A172 (cell line): ENCODE measurements at places on chromosomes 3 and 15.

DNA sequence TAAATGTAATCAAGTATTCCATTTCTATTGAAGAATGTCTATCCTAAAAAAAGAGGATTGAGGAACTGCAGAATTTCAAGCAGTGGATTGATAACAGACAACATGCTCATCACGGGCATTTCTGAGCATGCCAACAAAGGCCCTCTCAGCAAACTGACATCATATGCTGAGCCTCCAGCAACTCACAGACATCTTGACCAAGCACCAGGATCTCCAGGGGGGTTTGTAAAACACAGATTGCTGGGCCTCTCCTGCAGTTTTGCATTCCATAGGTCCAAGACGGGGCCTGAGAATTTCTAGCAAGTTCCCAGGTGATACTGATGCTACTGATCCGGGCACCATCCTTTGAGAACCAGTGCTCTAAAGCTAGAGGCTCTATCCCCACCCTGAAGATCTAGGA, 85.0 kb downstream of the FOXP1 start:
- DNase-seq, result no peak

GRCh38 chr15:71048913-71049675, 66.2 kb upstream of the THSD4 start:
- peak; percentile 71 for DNase-seq

DNA sequence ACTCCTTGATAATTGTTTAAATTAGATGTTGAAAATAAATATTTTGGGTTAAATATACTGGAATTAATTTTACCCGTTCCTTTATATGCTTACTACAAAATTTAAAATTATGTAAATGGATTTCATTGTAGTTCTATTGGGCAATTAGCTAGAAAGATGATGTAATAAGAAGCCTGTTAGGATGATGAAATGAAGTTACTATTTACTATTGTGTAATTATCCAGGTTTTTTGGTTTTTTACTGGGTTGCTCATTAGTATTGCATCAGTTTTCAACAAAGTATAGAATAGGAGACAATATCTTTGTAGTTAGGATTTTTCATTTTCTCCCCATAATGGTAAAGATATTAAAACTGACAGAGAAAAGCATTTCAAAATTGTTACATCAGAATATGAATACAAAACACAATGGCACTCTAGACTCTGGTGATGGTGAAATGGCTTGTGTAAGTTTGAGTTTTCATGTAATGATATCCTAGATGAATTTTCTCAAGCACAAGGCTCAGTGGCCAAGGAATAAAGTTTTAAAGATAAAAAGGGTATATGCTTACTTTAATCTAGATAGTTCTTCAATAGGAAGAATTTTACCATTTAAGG, 222.0 kb downstream of the P3H2 start:
- DNase-seq, result no peak

- DNase-seq, result no peak
These were observed 34.6 kb upstream of the IGF2BP2 start for GRCh38 chr3:185859294-185859972.

DNA sequence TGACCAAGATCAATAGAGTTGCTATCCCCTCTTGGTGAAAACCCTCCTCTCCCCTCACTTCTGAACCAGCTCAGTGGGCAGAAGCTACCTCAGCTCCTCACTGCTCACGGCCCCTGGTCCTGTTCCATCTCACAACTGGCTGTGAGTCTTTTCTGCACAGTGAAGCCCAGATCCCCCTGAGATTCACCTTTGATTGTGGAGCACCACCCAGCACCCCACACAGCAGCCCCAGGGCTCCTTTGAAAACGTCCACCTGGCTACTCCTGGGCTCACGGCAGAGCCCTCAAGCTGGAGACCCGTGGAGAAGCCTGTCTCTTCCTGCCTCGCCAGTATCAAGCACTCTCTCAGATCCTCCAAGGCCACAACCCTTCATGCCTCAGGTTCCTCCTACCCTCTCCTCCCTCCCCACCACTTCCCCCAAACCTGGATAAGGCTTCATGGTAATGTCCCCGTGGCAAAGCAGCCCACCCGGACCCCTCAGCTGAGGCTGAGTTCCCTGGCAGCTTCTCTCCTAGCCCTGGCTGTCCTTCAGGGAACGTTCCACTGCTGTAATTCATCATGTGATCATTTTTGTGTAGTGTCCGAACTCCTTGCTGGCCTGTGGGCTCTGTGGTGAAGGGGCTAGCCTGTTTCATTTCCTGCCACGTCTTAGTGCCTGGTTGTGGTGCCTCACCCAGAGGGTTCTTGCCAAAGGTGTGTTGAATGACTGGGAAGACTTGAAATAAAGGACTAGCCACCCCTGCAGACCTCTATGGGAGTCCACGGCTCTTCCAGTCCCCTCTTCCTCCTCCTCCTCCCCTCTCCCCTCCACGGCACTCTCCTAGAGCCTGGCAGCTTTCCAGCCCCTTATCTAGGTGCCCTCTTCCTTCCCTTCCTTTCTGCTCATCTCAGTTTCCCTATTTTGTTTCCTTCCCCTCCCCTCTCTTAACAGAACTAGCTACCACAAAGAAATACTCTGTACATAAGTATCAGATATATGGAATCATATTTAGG, 44.5 kb downstream of the KY start:
- no peak for DNase-seq

DNA sequence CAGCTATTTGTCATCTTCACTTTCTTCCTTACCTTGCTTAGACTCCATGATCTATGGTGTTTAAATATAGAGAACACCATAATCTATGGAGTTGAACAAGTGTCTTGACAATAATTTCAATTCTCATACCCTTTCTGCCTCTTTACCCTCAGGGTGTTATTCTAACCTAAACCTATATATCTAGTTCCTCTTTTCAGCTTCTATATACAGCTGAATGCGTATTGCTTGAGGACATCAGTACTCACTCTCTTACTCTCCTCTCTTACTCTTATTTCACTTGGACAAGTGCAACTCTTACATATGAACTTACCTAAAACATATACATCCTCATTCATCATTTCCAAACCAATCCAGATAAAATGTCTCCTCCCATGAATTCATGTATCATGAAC, 187.1 kb downstream of the RAP2B start:
- no peak for DNase-seq

GRCh38 chr3:128260275-128260674, 107.0 kb downstream of the EEFSEC start:
- DNase-seq, result no peak

GRCh38 chr3:106275592-106275991, 406.8 kb upstream of the CBLB start:
- no peak for DNase-seq

- DNase-seq, result no peak
These were observed 70.6 kb downstream of the LRRC49 start for GRCh38 chr15:70963199-70963598.

- DNase-seq, result no peak
These were observed 28.2 kb downstream of the ZNF385D start for GRCh38 chr3:21722768-21723167.

DNA sequence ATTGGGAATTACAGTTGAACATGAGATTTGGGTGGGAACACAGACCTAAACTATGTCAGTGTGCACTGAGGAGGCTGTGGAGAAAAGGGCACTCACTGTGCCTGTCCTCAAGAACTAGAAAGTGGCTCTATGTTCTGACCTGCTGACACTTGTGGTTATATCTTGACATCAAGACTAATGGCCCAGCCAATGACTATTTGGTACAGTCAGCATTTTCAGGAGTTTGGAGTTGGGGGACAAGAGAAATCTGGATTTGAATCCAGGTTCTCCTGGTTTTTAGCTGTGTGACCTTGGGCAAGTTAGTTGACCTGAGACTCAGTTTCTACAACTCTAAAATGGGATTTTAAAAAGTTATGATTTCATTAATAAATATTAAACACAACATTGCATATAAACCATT, 647.0 kb upstream of the CFAP20DC start:
- DNase-seq, result no peak

- no peak for DNase-seq
These were observed 638.2 kb downstream of the IGSF11 start for GRCh38 chr3:118396491-118396890.

- DNase-seq, result no peak
These were observed 496.6 kb downstream of the FHIT start for GRCh38 chr3:60754617-60755016.

DNA sequence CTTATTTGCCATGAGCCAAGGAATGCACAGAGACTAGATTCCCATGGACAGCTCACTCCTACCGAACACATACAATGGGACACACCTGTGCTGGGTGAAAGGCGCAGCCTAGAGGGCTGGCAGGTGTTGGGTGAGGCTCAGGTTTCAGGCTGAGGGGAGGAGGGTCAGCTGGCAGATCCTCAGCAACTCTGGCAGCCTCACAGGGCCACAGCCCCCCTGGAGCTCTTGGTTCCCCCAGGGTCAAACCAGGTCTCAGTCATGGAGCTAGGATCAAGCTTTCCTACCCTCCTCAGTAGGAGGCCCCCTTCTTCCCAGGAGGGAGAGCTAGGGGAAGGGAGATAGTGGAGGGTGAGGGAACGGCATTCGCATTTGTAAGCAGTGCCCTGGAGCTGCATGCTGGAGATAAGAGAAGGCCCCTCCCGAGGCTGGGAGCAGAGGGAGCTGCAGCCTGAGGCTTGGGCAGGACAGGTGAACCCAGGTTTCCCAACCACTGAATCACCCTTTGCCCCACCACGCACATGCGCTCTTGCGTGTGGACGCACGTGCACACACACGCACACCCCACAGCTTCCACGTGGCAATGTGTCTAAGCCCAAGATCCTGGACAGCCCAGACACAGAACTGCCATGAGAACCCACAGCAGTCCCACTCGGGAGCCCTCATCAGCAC, 26.3 kb upstream of the TFRC start:
- no peak for DNase-seq

DNA sequence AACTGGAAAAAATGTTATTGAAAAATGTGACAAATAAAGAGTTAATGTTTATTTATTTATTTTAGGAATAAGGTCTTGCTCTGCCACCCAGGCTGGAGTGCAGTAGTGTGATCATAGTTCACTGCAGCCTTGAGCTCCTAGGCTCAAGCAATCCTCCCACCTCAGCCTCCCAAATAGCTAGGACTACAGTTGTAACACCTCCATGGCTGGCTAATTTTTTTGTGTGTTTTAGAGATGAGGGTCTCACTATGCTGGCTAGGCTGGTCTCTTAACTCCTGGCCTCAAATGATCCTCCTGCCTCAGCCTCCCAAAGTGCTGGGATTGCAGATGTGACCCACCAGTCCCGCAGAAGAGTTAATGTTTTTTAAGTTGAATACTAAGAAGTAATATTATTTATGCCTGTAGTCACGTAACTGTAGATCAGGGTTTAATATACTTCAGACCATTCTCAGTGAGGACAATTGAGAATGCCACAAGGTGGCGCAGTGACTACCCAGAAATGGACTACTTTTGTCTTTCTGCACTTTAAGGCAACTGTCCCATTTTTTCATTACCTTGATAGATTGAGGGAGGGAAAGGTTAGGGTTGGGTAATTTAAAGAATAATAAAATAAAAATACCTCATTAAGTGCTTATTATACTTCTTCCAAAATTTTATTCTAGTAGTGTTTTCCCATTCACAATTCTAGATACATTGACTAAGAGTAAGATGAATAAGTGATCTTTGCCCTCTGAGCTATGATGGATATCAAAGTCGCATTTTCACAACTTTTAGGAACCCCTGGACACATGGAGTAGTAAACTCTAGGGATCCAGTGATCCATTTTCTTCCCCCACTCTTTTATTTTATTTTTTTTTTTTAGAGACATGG, 6.0 kb downstream of the MUC13 start:
- peak; percentile 79 for DNase-seq

DNA sequence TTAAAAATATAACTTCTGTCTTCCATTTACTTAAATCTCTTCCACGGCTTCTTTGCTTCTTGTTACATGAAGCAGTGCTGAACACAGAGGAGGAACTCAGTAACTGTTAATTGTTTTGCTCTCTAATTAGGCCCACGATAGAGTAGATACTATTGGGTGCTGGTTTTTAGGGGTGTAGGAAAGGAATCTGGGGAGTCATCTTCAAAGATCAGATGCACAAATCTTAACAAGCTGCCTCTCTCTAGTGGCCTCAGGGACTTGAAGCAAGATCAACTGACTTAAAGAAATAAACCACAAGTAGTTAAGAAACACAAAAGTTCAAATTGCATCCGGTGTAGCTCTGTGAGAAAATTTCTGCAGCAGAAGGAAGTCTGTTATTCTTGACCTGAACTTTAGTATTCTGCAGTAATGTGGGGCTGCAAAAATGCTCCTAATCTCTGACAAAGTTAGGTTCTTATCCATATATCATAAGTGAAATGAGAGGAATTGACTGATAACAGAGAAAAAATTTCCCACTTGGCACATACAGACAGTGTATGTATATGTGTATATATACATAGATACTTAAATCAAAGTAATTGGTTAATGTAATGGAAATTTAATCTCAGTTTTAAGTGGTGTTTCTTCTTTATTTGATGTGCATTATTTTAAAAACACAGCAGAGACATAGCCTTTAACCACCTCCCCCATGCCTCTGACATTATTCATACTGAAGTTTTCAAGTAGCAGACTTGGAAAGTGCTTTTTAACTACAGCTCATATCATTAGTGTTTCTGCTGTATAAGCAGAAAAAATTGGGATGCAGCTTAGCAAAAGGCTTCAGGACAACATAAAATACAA, 51.8 kb downstream of the CHST2 start:
- DNase-seq, result no peak

- no peak for DNase-seq
These were observed 47.0 kb downstream of the LRIG1 start for GRCh38 chr3:66453651-66454463.

DNA sequence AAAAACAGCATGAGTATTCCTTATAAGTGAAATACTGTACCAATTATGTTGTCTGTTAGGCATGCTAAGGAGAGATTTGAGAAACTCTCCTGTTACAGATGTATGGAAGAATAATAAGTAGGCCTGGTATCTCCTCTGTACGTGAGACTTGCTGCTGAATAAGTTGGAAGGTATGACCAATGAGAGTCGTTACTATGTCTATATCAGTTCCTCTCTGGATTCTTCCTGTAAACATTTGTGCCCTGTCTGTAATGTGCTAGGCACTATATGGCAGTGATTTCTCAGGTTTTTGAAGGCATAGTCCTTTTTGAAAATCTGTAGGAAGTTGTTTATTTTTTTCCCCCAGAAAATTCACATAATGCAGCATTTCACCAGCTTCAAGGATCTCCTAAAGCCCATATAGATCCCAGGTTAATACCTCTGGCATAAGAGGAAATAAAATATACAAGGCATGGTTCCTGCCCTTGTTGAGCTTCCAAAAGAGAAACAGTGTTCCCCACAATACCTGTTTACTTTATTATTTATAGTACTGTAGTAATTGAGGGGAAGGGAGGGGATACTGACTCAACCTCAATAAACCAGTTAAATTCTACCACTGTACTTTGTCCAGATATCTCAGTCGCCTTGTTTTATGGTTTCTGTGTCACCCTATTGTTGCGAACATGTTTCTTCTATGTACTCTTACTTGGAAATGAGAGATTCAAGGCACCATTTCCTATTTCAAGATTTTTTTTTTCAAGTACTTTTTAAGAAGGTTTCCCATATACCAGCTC, 28.6 kb downstream of the MAP2K5 start:
- no peak for DNase-seq

DNA sequence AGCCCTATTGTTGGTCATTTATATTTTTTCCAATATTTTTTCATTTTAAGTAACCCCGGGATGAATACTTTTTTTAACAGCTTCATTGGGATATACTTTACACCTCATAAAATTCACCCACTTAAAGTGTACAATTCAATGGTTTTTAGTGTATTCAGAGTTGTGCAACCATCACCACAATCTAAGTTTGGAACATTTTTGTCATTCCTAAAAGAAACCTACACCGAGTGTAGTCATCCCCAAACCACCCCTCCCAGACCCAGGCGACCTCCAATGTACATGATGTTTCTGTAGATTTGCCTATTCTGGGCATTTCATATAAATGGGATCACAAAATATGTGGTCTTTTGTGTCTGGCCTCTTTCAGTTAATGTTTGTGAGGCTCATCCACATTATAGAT, 118.3 kb upstream of the FRMD4B start:
- no peak for DNase-seq
